ENCODE measurements at places on chromosomes 4 and X.

DNA sequence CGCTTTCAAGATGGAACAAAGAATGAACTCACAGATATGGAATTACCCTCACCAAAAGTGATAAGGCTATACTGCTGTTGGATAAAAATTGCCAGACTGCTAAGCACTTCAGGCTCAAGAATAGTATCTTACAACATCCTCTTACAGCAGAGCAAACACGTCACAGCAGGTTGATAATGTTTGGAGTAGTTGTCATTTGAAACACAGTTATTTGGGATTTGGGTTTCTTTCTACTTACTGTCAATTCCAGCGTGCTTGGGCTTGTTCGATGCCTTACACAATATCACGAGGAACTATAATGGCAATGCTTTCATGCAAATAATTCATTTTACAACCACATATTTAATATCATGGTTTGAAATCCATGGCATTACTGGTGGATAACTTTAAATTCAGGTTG lies 1223.7 kb upstream of the AGA start:
- DNase-seq = no peak

DNA sequence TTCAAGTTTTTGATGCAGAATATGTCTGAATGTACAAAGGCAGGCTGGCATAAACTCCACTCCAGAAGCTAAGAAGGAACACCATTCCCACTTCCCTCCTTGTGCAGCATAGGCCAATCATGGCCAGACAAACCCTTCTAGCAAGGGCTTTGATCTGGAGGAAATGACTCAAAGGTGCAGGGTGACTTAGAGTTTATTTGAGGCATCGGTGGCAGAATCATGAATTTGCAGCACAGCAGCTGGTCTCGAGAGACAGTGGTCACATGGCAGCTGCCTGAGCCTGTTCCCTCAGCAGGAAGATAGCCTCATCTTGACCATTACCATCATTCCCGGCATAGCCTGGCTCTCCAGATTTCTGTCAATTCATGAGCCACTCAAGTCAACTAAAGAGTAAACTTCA lies 154.5 kb downstream of the ATP10D start:
- DNase-seq = no peak

- DNase-seq = no peak
Observed at GRCh38 chrX:9668537-9668936, 97.1 kb downstream of the GPR143 start.

GRCh38 chr4:93267747-93268146 lies 560.8 kb upstream of the ATOH1 start:
- no peak for DNase-seq

GRCh38 chr4:127975121-127975770 lies 10.0 kb downstream of the ABHD18 start:
- DNase-seq = no peak

- DNase-seq = no peak
Observed at GRCh38 chrX:76183289-76184049, 10.6 kb downstream of the PBDC1 start.

DNA sequence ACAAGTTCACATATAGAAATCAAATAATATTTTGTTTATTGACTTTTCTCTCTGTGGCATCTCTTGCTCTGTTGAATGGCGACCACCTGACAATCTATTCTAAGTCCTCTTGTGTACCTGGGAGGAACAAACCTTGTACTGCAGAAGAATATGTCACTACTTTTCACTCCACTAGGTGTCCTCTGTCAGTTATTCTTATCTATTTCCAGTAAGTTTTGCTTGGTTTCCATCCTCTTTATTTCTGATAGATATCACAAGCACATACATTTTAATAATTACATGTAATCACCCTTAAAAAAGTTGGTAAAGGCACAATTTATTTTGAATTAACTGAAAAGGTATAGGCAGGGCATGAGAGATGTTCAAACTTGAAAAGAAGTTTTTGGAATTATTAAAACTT lies 238.4 kb downstream of the SNCA start:
- DNase-seq = no peak
